Activated CD4-positive, alpha-beta T cell treated with anti-CD3 and anti-CD28 coated beads for 4 hours (primary cell): ENCODE measurements at places on chromosomes 2 and 18.

DNA sequence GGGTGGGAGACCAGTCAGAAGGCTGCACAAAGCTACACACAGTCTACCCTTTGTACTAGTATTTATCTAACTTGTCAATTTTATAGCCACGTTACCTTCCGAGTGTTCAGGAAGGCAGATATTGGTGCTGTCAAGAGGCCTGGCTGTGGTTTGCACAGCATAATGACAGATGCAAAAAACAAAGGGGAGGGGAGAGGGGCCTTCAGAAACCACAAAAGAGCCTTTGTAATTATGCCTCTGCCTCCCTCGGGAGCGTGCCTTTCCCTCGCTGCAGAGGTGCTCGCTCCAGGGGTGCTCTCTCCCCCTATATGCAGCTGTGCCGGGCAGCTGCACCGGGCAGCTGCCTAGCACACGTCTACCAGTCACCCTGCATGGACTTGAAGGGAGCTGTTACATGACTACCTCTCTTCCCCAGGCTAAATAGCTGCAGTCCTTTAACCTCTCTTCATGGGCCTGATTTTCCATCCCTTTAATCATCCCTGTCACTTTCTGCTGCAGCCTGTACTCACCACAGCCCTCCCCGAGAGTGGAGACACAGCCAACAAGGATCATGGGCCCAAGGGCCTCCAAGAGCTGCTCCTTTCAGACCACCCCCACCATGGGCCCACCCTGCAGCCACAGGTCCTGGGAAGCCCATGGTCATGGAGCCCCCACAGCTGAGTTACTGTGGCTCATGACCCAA is 168.4 kb upstream of the PKDCC start:
- DNase-seq: no peak

DNA sequence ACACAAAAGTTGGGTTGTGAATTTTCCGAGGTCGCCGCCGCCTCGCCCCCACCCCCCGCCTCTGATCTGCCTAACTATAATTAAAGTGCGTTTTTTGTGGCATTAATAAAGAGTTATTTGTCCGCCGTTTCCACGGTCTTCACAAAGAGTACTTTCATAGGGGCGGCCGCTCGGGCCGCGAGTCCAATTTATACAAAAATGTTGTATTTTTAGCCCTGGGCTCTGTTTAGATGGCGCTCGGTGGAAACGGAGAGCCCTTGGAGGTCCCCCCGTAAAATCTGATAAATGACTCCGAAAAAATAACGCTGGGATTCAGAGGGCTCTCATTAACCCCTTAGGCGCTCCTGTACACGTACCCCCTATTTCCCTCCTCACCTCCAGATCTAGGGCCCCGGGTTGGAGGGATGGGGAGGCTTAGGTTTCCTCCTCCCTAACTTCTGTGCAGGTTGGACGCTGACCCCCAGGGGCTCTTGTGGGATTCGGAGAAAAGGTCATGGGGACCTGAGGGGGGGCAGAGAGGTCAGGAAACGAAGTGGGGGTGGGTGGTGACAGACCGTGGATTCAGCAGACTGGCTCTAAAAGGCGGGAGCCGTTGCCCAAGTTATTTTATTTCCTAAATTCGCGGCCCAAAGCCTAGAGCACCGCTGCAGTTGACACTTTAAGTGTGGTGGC is 1.9 kb downstream of the CYP26B1 start:
- DNase-seq: no peak

DNA sequence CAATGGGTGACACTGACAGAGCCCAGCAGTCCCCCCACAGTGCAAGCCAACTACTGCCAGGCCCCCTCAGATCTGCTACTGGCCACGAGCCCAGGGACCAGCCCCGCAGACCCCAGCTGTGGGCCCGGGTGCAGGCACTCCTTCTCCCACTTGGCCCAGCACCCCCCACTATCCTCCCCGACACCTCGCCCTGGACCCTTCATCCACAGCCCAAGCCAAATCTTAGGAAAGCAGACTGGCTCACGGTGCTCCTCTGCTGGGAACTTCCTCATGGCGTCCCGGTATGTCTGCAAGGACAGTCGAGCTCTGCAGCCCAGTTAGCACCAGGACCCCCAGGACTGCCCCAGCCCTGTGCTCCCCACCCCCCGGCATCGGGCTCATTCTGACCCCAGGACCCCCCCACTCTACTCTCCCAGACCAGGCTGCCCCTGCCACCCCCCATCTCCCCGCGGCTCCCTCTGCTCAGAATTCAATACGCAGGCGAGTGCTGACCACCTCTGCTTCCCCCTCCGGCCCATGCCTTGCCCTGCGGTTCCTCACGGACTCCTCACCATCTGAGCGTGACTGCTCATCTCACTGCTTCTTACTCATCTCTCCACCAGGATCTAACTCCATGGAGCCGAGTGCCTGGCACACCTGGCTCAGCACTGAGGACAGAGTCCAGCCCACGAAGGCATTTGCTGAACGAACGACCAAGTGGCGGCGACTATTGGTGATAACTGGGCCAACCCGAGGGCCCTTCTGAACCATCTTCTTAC is 85.7 kb downstream of the PXDN start:
- no peak for DNase-seq

- no peak for DNase-seq
Observed at GRCh38 chr2:160345071-160345764, 145.1 kb upstream of the ITGB6 start.

- DNase-seq: no peak
Observed at GRCh38 chr2:43400508-43400907, 174.1 kb upstream of the ZFP36L2 start.

GRCh38 chr2:223047260-223047761 is 4.7 kb upstream of the KCNE4 start:
- no peak for DNase-seq

DNA sequence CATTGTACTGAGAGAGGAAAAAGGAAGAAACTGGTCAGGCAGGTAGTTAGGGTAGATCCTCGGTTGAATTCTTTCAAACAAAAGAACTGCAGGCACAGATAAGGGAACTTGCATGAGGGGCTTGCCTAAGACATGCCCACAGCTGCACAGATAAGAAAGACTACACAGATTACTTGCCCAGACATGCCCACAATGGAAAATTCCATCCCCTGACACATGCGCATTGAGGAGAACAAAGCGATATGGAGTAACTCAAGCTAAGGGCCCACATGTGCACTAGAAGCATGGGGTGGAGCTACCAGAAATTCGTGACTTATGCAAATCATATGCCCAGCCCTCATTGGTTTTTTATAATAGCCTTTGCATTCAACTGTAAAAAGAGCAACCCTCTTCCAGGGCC is 181.3 kb upstream of the ZNF521 start:
- DNase-seq: no peak
